ENCODE measurements at places on chromosomes 7 and 10. TPM values are rescaled to one million over a fixed set of nuclear protein-coding genes. Genes with fewer than 3 reads are reported as not detected.

- no peaks in the 10 kb centered on the region for H3K4me1 ChIP-seq
- H3K4me3 ChIP-seq = no peak overlapping the region
- no peaks in the 10 kb centered on the region for H3K36me3 ChIP-seq
- no peaks in the 10 kb centered on the region for H3K27me3 ChIP-seq
- H3K27ac ChIP-seq = no peak overlapping the region
These were observed 11.8 kb upstream of the SLC13A1 start for GRCh38 chr7:123211545-123211944.

DNA sequence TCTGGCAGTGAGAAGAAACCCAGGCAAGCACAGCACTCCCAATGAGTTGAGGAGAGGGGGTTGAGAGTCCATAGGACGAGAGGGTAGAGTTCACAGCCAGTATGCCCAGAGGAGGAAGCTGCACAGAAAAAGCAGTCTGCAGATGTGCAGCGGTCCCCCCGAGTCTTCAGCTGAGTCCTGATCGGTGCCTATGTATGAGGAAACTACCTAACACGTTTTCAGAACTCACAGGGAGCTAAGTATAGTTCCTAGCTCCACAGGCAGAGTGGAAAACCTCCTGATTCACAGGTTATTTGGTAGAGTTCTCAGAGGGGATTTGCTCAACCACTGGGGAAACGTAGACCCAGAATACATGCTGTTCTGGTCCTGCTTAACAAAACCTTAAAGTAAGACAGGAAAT, 271.3 kb upstream of the CNTNAP2 start:
- no peak for DNase-seq
- H3K4me3 ChIP-seq = no peak overlapping the region
- no peaks in the 10 kb centered on the region for H3K4me1 ChIP-seq

GRCh38 chr7:121541457-121541856, 145.3 kb upstream of the FAM3C start:
- H3K27ac ChIP-seq = no peak overlapping the region
- no peak overlapping the region for H3K4me3 ChIP-seq
- H3K36me3 ChIP-seq = no peaks in the 10 kb centered on the region
- no peaks in the 10 kb centered on the region for H3K4me1 ChIP-seq
- no peaks in the 10 kb centered on the region for H3K27me3 ChIP-seq
- DNase-seq = no peak

GRCh38 chr10:59562126-59562525, 147.5 kb downstream of the SLC16A9 start:
- no peak for DNase-seq
- H3K27ac ChIP-seq = no peak overlapping the region
- H3K27me3 ChIP-seq = no peaks in the 10 kb centered on the region
- no peak overlapping the region for H3K4me3 ChIP-seq

Gene NEUROG3
- total RNA-seq = not detected

GRCh38 chr7:90736968-90737939, 141.1 kb downstream of the CDK14 start:
- no peak for DNase-seq
- H3K36me3 ChIP-seq = no peaks in the 10 kb centered on the region
- no peaks in the 10 kb centered on the region for H3K4me1 ChIP-seq
- H3K4me3 ChIP-seq = no peak overlapping the region
- no peak overlapping the region for H3K27ac ChIP-seq

GRCh38 chr7:107387128-107387527, 82.7 kb upstream of the GPR22 start:
- no peaks in the 10 kb centered on the region for H3K4me1 ChIP-seq
- no peaks in the 10 kb centered on the region for H3K27me3 ChIP-seq
- H3K27ac ChIP-seq = no peak overlapping the region
- H3K36me3 ChIP-seq = no peaks in the 10 kb centered on the region
- DNase-seq = peak; percentile 35

GRCh38 chr7:140609646-140610045, 31.0 kb downstream of the DENND2A start:
- no peaks in the 10 kb centered on the region for H3K36me3 ChIP-seq
- H3K4me3 ChIP-seq = no peak overlapping the region
- no peaks in the 10 kb centered on the region for H3K27me3 ChIP-seq
- H3K4me1 ChIP-seq = peaks cover 9% of the 10 kb centered on the region
- no peak for DNase-seq
- no peak overlapping the region for H3K27ac ChIP-seq

Gene IQUB
- total RNA-seq = 1.3 TPM

GRCh38 chr10:33113466-33113865, 155.4 kb upstream of the ITGB1 start:
- H3K27me3 ChIP-seq = no peaks in the 10 kb centered on the region
- H3K4me3 ChIP-seq = no peak overlapping the region
- H3K36me3 ChIP-seq = no peaks in the 10 kb centered on the region
- DNase-seq = no peak
- peaks cover 10% of the 10 kb centered on the region for H3K4me1 ChIP-seq
- H3K27ac ChIP-seq = no peak overlapping the region

DNA sequence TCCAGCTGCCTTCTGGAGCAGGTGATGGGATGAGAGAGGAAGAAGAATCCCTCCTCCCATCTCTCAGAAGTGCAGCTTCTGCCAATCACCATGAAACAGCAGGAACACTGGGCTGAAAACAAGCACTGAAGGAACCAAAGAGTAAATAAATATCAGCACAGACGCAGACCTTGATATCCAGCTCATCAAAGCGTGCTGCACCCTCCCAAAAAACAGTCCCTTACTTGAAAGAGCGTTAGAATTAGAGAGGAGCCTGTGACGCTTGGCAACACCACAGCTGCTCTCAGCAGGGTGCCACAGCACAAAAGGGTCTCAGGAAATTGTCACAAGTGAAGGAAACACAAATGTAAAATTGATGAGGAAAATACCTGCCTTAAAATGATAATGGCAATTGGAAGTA, 39.5 kb downstream of the KLF6 start:
- no peaks in the 10 kb centered on the region for H3K27me3 ChIP-seq
- H3K36me3 ChIP-seq = no peaks in the 10 kb centered on the region

Gene AKR1C1
- total RNA-seq = 42.1 TPM

DNA sequence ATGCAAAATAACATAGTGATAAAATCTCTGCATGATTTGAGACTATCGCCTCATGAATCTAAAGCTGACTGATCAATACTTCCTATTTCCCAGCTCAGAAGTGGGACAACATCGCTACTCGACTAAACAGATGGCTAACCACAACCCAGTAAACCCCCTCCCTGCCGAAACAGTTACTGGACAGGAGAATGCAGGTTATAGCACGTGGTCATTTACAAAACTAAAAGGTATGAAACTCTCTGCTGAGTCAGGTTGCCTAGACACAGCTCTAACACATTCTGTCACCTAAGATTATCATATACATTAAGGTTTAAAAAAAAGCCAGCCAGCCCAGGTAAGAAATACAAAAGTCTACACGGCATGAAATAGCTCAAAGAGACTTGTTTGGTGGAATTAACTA, 64.0 kb downstream of the CTBP2 start:
- peaks cover 41% of the 10 kb centered on the region for H3K4me1 ChIP-seq
- no peaks in the 10 kb centered on the region for H3K36me3 ChIP-seq
- no peak for DNase-seq
- H3K27me3 ChIP-seq = no peaks in the 10 kb centered on the region

- H3K4me1 ChIP-seq = no peaks in the 10 kb centered on the region
- peak; percentile 78 for DNase-seq
- H3K27me3 ChIP-seq = no peaks in the 10 kb centered on the region
- H3K27ac ChIP-seq = no peak overlapping the region
These were observed 8.8 kb upstream of the ZNF248 start for GRCh38 chr10:37865957-37866803.

DNA sequence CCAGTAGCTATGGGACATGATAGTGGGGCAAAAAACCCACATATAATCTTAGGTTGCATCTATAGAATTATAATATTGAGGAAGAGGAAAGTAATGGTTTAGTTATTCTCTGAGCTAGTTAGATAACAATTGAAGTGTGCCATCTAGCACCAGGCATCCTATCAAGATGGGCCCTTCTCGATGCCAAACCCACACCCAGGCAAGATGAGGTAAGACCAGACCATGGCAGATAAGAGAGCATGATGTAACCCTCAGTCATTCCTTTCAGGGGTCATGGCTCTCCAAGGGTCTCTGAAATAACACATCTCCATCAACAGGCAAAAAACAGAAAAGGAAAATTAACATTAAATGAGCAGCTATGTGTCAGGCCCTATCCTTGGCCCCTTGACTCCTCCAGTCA, 128.7 kb downstream of the SH3PXD2A start:
- no peaks in the 10 kb centered on the region for H3K4me1 ChIP-seq
- no peak overlapping the region for H3K27ac ChIP-seq
- no peak overlapping the region for H3K4me3 ChIP-seq
- H3K27me3 ChIP-seq = no peaks in the 10 kb centered on the region
- DNase-seq = no peak

Gene PAX4
- total RNA-seq = not detected

- no peak overlapping the region for H3K4me3 ChIP-seq
- H3K27me3 ChIP-seq = no peaks in the 10 kb centered on the region
- H3K27ac ChIP-seq = no peak overlapping the region
- no peaks in the 10 kb centered on the region for H3K36me3 ChIP-seq
These were observed 137.2 kb upstream of the PCBD1 start for GRCh38 chr10:71025535-71025934.

DNA sequence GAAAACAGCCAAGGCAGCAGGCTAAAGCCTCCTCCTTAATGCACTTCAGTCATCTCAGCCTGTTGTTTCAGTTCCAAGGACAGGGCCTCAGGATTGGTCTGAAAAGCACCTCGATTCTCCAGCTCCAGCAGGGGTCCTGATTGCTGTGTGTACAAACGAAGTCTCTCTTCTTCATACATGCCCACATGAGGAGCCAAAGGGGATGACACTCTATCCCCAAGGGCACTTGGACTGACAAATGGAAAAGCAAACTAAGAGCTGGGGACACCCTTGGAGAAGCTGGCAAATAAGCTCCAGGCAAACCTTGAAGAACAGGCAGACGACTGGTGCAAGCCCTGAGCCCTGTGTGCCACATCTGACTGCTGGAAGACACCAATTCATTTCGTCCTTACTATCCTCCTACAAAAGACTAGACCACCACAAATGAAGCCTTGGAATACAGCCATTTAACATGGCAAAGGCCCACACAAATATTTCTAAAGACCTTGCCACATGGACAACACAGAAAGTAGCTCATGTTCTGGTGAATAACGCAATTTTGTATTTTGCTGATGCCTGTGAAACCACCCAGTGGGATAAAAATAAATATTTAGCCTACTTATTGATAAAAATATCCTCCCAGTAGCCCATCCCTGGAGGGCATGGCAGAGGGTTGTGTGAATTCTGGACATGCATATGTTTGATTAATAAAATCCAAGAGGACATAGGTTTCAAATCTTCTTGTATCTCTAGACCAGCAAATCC, 61.9 kb downstream of the PARD3 start:
- no peak for DNase-seq
- no peak overlapping the region for H3K4me3 ChIP-seq
- no peaks in the 10 kb centered on the region for H3K27me3 ChIP-seq
- peaks cover 16% of the 10 kb centered on the region for H3K4me1 ChIP-seq
- H3K27ac ChIP-seq = peak overlapping the region; percentile 66
- H3K36me3 ChIP-seq = no peaks in the 10 kb centered on the region

GRCh38 chr10:119031496-119032059, 2.1 kb downstream of the NANOS1 start:
- H3K27ac ChIP-seq = no peak overlapping the region
- H3K4me3 ChIP-seq = no peak overlapping the region
- H3K4me1 ChIP-seq = peaks cover 14% of the 10 kb centered on the region

GRCh38 chr7:22460363-22460988, 39.5 kb downstream of the STEAP1B start:
- H3K36me3 ChIP-seq = no peaks in the 10 kb centered on the region
- H3K27me3 ChIP-seq = no peaks in the 10 kb centered on the region
- DNase-seq = no peak
- no peaks in the 10 kb centered on the region for H3K4me1 ChIP-seq
- H3K27ac ChIP-seq = no peak overlapping the region
- no peak overlapping the region for H3K4me3 ChIP-seq
